ENCODE measurements at places on chromosomes 13 and 19. TPM values are rescaled to one million over a fixed set of nuclear protein-coding genes. Genes with fewer than 3 reads are reported as not detected.

GAS6 gene
- total RNA-seq = 0.61 TPM

TMEM150B gene
- not detected for total RNA-seq

UGGT2 gene
- total RNA-seq = 0.46 TPM

ZNF471 gene
- total RNA-seq = 0.40 TPM

ZNF415 gene
- total RNA-seq = 0.46 TPM

NDUFB7 gene
- 175 TPM for total RNA-seq

OR10H2 gene
- total RNA-seq = not detected

B3GNT8 gene
- total RNA-seq = 0.15 TPM

ZSCAN5C gene
- not detected for total RNA-seq

ZNF628 gene
- total RNA-seq = 12.1 TPM

ZNF333 gene
- 13.9 TPM for total RNA-seq

KLK12 gene
- not detected for total RNA-seq

ZSWIM9 gene
- 6.5 TPM for total RNA-seq

IZUMO2 gene
- total RNA-seq = not detected

FLT3 gene
- total RNA-seq = not detected

OLFM2 gene
- 0.24 TPM for total RNA-seq

ZNF285 gene
- 0.35 TPM for total RNA-seq

TINCR gene
- total RNA-seq = 0.81 TPM

KLF1 gene
- 0.68 TPM for total RNA-seq

IRGC gene
- not detected for total RNA-seq

NOVA2 gene
- not detected for total RNA-seq

C19orf38 gene
- total RNA-seq = 0.99 TPM

STOML3 gene
- not detected for total RNA-seq

PTPRH gene
- 0.11 TPM for total RNA-seq

OR7A5 gene
- total RNA-seq = not detected

OR10H1 gene
- total RNA-seq = not detected

CATSPERD gene
- not detected for total RNA-seq

C19orf73 gene
- 2.9 TPM for total RNA-seq

TNFSF11 gene
- total RNA-seq = 26.4 TPM

FPR2 gene
- not detected for total RNA-seq

ARL11 gene
- total RNA-seq = 0.10 TPM

RAB20 gene
- total RNA-seq = 1.4 TPM

EFNA2 gene
- not detected for total RNA-seq

JUNB gene
- 295 TPM for total RNA-seq

PGLYRP2 gene
- total RNA-seq = 0.08 TPM

WDR87 gene
- total RNA-seq = not detected

CDX2 gene
- not detected for total RNA-seq

DNAJC3 gene
- 31.2 TPM for total RNA-seq

KLK10 gene
- total RNA-seq = not detected

KLK14 gene
- 1.2 TPM for total RNA-seq

ZFP36 gene
- total RNA-seq = 50.8 TPM

Measured in activated T-cell treated with anti-CD3 and anti-CD28 coated beads, Interleukin-2, amount 50 U/mL, for 4 hours (primary cell).